Renal pelvis (tissue), 12 donors: ENCODE measurements at places on chromosomes 16 and 17. TPM values are rescaled to one million over a fixed set of nuclear protein-coding genes. Genes with fewer than 3 reads are reported as not detected.

DNA sequence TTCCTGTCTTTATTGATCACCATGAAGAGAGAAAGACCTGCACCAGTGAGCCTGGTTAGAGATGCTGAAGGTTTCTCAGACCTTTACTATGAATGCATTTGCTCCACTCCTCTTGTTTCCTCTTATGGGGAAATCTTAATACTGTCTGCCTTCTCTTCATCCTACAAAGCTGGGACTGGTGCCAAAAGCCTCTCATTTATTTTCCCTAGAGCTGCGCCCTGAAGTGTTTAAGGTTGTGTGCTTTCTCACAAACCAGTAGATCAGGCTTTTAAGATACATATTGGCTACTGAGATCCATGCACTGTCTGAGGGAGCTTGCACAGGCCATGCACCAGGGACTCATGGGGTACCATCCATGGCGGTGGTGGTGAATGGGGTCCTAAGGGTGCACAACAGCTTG, 286.1 kb upstream of the PMFBP1 start:
- no peak for DNase-seq

- no peak for DNase-seq
These were observed 3.0 kb downstream of the SOX9 start for GRCh38 chr17:72123530-72124437.

DNA sequence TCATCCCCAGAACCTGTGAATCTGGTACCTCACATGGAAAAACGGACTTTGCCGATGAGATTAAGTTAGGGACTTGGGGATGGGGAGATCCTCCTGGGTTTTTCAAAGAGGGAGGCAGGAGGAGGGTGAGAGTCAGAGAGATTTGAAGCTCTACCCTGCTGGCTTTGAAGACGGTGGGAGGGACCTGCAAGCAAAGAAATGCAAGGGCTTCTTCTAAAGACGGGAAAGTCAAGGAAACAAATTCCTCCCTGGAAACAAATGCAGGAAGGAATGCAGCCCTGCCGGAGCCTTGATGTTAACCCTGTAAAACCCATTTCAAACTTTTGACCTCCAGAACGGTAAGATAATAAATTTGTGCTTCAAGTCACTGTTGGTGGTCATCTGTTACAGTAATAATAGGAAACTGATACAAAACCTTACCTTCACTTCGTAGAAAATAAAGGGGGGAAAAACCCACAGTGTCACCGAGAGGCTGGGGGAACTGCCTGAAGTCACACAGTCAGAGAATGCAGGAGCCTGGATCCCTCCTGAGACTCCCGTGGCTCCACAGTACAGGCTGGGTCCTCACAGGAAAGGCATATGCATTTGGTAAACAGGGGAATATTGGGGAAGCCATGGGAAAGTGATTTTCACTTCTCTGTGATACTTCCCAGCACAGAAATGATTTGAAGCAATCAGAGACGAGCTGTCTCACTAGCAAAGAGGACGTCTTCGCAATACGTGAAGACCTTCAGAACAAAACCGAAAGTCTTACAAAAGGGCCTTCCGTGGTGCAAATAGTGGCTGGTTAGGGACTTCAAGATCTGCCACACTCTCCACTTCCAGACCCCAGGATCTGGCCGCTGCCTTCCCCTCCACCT, 58.9 kb upstream of the CLEC3A start:
- DNase-seq = no peak

GRCh38 chr16:74942977-74943918, 41.7 kb downstream of the WDR59 start:
- no peak for DNase-seq

C17orf50 gene
- polyA plus RNA-seq = 0.29 TPM

GRCh38 chr17:61208301-61209105, 191.1 kb upstream of the TBX2 start:
- no peak for DNase-seq

KRTAP4-5 gene
- polyA plus RNA-seq = not detected

PHLPP2 gene
- polyA plus RNA-seq = 10.7 TPM

- no peak for DNase-seq
These were observed 100.0 kb downstream of the XYLT1 start for GRCh38 chr16:17370731-17371285.

DNA sequence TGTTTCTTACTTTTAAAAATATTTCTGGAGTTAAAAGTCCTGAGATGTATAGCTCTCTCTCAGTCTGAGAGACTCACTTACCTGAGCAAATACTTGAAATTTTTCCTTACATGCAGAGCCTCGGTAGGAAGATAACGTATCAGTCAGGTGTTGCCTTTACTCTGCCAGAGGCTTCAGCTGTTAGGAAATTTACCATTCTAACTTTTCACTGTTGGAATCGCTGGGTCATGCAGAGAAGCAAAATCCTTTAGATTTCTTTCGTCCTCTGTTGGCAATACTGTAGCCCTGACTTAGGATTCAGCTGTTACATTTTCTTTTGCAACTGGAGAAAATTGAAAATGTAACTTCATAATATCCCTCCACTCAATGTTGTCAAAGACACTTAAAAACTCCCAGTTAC, 20.0 kb upstream of the KCNJ16 start:
- no peak for DNase-seq

GRCh38 chr17:70813355-70813930, 644.1 kb downstream of the KCNJ2 start:
- DNase-seq = no peak

LRRC37A gene
- 6.4 TPM for polyA plus RNA-seq

- DNase-seq = no peak
These were observed 17.0 kb downstream of the MPO start for GRCh38 chr17:58263773-58264172.

KRTAP3-1 gene
- polyA plus RNA-seq = not detected

- no peak for DNase-seq
These were observed 176.3 kb downstream of the RPTOR start for GRCh38 chr17:80720610-80721577.

DNA sequence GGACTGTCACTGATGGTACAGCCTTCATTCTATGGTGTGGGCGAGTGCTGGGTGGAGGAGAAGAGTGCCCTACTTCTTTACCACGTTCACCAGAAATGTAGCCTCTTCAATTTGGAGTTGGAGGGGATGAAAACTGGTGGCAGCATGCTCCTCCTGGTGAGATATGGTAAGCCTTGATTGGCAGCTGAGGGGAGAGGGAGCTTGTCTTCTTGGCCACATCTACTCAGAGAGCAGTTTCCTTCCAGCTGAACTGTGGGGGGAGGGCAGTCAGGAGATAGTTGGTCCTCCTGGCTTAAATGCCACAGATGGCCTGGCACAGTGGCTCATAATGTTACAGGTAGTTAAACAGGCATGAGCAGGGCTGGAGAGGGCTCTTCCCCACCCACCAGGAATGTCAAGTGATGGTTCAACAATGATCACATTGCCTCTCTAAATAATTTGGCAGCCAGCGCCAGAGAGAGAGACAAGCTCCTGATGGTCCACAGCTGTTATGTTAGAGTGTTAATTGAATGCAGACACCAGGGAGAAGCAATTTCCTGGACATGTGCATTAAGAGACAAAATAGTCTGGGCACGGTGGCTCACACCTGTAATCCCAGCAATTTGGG, 9.0 kb upstream of the MAPK3 start:
- DNase-seq = peak; percentile 74

- DNase-seq = no peak
These were observed 157.0 kb downstream of the CPPED1 start for GRCh38 chr16:12646490-12647274.

- no peak for DNase-seq
These were observed 109.9 kb downstream of the IRX5 start for GRCh38 chr16:55040366-55041086.
